IPS DF 19.7 (cell line): ENCODE measurements at places on chromosomes 1 and 21.

GRCh38 chr1:170375082-170375723 lies 156.8 kb upstream of the GORAB start:
- no peak for DNase-seq

- DNase-seq: no peak
These were observed 22.1 kb downstream of the PTPRF start for GRCh38 chr1:43552813-43553212.

GRCh38 chr1:192382758-192383157 lies 66.0 kb downstream of the RGS21 start:
- DNase-seq: no peak

- DNase-seq: no peak
These were observed 20.4 kb upstream of the UBXN10 start for GRCh38 chr1:20165522-20165951.

GRCh38 chr21:26043891-26044290 lies 126.7 kb downstream of the APP start:
- DNase-seq: no peak

DNA sequence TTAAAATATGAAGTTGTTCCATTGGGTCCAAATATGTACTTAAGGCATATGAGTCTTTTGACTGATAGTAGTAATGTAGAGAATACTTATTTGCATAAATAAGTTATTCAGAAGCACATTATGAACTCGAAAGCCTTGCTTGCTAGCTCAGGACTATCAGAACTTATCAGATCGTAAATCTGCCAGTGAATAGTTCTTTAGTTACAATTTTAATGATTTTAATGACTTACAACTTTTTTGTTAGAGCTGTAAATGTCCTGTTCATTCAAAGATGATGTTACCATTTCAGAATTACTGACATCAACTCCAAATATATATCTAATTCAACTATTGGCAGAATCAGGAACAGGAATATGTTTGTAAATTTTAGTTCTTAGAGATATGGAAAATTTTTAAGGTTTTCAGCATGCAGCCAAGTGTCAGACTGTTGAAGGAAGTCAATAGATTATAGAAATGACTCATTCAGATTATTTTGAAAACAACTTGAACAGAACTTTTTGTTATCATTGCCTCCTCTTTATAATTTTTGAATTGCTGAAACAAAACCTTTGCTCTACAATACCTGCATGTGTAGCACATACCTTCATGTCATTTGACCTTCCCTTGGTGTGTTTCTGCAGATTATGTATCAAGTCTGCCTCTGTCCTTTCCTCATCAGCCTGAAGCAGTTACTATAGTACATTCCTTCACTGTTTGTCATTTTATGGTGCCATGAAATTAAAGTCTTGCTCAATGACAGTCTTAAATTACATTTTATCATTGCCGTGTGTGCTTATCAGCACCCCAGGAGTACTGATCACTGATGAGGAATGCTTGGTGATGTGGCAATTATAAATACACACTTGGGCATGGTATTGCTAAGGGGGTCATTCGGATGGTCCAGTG lies 44.9 kb downstream of the LRRC8D start:
- no peak for DNase-seq

DNA sequence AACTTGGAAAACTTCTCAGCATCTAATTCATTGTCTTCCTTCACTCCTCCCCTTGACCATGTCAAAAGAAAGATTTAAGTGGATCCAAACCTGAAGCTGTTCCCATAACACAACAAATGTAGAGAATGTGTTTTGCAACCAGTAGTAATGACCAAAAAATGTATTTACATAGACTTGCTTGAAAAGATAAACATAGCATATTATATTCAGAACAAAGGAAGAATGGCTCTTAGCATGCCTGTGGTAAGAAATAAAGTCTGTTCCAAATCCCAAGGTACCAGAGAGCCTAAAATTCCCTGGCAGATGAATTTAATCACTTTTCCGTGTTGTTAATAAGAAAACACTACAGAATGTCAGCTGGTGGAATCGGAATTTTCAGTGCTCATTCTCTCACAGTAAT lies 36.8 kb downstream of the FMO3 start:
- no peak for DNase-seq

GRCh38 chr1:189775343-189775742 lies 702.3 kb downstream of the BRINP3 start:
- DNase-seq: no peak

DNA sequence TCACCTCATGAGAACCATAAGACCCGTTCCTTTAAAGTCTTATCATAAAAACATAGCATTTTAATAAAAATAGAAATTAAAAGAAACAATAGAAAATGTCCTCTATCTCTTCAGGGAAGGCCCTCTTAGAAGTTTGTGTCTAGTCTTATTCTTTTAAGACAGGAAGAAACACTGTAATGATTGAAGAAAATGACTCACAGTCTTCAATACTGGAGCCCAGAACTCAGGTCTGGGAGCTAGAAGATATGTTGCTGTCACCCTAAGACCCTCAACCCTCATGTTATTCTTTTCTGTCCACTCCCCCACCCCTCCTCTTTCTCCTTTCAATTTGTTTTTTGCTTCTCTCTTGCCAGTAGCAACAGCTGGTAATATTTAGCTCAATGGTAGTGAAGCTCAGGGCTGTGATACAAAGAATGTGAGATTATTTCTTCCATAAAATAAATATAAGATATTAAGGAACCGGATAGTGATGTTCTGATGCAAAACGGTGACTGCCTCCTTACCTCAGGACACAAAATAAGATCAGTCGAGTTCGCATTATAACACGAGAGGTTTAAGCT lies 12.0 kb downstream of the DUSP10 start:
- DNase-seq: no peak

GRCh38 chr1:194512957-194513356 lies 1326.5 kb upstream of the B3GALT2 start:
- no peak for DNase-seq

GRCh38 chr21:29892379-29892778 lies 47.4 kb downstream of the GRIK1 start:
- DNase-seq: no peak

GRCh38 chr1:197994907-197995407 lies 77.8 kb downstream of the LHX9 start:
- no peak for DNase-seq

- DNase-seq: no peak
These were observed 20.2 kb downstream of the NCMAP start for GRCh38 chr1:24575905-24576587.

GRCh38 chr21:15095326-15095725 lies 30.5 kb upstream of the NRIP1 start:
- DNase-seq: no peak

- no peak for DNase-seq
These were observed 2.5 kb upstream of the SLC16A4 start for GRCh38 chr1:110393286-110393685.

DNA sequence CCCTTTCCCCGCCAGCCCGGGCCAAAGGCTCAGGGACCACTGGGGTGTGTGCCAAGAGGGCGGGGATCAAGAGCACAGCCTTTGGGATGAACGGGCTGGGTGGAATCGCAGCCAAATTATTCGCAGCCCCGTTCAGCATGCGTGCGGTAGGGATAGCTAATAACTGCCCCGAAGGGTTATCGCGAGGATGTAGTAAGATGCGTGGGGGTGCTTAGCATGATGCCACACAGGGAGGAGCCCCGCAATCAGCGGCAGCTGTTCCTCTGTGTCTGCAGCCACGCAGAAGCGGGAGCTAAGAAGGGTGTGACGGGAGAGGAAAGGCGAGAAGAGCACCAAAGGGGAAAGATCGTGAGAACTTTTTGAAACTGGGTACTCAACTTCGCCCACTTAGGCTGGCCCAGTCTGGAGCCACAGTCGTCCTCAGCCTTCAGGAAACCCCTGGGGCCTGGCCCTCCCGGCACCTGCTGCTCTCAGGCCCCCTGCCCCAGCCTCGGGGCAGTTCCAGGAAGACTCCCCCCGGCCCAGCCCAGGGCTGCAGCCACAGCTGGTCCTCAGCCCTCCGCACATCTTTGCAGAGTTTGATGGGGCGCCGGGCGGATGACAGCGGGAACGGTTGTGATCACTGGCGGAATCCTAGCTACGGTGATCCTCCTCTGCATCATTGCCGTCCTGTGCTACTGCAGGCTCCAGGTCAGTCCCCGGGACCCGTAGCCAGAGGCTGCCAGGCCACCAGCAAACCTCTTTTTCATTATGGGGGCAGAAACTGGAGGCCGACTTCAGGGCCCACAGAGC lies 64.9 kb downstream of the TOR1AIP2 start:
- no peak for DNase-seq
